ENCODE measurements at places on chromosomes 7 and 10.

DNA sequence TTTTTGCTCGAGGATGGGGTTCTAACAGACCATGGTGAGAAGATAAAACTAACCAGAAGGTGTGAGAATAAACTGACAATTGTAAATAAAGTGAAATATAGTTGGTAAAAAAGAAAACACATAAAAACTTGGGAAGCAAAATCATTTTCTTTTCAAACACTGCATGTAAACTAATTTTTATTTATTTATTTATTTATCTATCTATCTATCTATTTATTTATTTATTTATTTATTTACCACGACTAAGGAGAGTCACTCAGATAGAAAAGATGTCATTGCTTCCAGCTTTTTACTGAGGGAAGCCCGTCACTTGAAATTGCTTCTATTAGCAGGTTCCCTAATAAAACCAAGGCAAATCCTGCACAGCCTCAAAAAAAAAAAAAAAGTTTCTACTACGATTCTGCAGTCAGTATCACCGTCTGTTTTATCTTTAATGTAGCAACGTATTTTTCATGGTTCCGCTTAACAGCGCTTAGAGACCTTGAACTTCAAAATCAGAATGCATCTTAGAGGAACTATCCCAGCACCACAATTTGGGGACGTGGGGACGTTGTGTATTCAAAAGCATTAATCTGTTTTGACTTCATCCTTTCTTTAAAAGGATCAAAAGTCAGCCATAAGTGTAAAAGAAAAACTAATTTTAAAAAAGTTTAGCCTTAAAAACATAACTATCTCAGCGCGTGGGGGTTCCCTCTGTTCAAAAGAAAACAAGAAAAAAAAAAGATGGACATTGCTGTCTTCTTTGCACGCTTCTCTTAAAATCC lies 33.3 kb upstream of the EBLN1 start:
- DNase-seq, result no peak

- DNase-seq, result no peak
Observed at GRCh38 chr10:97220355-97220754, 34.6 kb upstream of the SLIT1 start.

DNA sequence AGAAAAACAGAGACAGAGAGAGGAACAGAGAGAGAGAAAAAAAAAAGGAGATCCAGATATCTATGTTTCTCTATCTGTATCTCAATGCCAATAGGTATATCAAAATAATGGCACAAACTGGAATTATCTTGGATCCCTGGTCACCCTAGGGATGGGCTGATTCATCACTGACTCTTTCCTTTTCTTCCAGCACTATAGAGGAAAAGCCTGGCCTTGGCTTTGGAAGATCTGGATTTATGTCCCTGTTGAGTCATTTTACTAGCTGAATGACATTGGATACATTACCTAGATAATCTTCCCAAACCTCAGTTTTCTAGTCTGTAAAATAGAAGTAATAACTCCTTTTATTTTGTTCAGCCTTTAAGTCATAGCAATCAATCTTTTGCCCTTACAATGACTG lies 152.8 kb upstream of the GDF10 start:
- DNase-seq, result no peak

DNA sequence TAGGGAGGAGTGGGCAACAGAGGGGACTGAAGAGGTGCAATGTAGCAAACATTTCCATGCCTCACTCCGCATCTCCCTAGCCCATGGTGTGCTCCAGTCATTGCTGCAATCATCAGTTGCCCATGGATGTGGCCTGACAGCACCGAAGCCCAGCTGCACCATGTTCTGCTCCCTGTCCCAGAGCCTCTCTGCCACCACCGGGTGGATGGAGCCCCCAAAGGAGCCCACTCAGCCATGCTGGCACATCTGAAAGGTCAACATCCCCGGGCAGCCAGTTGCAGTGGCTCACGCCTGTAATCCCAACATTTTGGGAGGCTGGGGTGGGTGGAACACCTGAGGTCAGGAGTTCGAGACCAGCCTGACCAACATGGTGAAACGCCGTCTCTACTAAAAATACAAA lies 336.4 kb upstream of the ZMIZ1 start:
- no peak for DNase-seq

DNA sequence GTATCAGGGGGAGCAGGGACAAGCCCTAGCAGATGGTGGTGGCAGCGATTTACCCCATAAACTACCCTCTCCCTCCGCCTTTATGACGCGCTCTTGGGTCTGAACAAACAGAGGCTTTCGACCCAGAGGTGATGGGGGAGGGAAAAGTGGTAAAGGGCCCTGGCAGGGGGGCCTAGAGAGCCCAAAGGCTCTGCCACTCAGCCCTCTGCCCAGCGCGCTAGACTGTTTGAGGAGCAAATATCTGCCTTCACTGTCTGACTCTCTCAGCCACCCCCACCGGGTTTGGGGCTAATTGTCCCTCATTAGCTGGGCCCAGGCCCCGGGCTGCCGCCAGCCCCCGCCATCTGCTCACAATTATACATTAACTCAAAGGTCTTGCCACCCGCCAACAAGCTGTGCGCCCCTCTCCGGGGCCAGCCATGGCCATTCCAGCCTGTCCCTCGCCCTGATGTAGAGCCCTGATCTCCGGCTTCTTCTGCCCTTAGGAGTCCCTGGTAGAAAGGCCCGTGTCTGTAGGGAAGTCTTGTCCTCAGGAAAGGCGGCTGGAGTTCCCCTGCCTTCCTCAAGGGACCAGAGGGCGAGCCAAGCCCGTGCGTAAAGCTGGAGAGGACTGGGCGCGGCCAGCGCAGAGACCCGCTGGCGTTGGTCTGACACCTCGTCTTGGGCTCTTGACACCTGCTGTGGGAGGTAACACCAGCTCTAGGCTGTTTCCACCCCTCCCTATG lies 1.9 kb upstream of the PAX4 start:
- peak; percentile 100 for DNase-seq
